Activated T-helper 2 cell treated with anti-CD3 and anti-CD28 coated beads, Interferon-gamma antibody, Interleukin-2, Interleukin-4, amounts not matched to agents 10 μg/mL and 5 μg/mL and 100 μg/mL, durations not matched to agents 14 hours and 24 hours and 36 hours (primary cell): ENCODE measurements at places on chromosomes 7 and 10. TPM values are rescaled to one million over a fixed set of nuclear protein-coding genes. Genes with fewer than 3 reads are reported as not detected.

The SLC16A12 gene
- total RNA-seq = not detected in 2 replicates

The MOGAT3 gene
- not detected in 2 replicates for total RNA-seq

The CNNM2 gene
- total RNA-seq = 7.2 and 7.5 TPM in 2 replicates

The SOSTDC1 gene
- total RNA-seq = not detected in 2 replicates

The ANKRD1 gene
- not detected in 2 replicates for total RNA-seq

The VAX1 gene
- not detected in 2 replicates for total RNA-seq

DNA sequence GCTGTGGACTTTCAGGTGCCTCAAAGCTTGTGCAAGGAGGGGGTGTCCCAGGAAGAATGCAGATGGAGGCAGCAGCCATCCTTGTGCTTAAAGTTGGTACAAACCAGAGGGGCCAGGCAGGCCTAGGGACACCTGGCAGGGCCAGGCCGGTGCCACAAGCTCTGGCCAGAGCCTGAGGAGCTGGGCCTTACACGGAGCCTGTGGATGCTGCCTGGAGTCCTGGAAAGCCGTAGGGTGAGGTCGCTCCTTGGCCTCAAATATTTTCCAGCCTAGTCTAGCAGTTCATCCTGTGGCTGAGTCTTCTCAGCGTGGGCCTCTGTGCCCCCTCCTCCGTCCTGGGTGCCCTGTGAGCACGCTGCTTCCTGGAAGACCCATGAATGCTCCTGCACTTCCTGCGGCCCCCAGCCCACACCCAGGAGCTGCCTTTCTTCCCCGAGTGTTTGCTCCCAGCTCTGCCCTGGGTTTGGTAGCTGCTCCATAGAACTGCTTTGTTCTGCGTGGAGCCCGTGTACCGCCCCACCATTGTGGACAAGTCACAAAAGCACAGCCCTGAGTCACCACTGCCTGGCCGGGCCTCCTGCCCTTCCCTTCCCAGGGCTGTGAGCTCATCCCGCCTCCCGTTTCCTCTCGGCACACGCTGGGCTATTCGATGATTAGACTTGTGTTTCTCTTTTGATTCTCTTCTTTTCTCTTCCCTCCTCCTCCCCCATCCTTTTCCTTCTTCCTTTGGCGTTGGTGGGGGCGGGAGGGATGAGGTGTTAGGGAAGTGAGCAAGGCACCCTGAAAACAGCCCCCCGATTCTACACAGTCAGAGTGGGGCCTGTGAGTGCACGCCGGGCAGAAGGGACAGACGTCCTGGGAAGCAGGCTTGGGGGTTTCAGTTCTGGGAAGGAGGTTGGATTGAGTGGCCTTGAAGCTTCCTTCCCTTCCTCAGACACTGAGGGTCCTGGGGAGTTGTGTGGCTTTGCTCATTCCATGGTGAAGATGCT is 73.2 kb upstream of the SHH start:
- no peaks in the 10 kb centered on the region for H3K36me3 ChIP-seq
- no peak overlapping the region for H3K27ac ChIP-seq
- H3K4me1 ChIP-seq = no peaks in the 10 kb centered on the region
- no peak overlapping the region for H3K4me3 ChIP-seq

- no peak overlapping the region for H3K4me3 ChIP-seq
- H3K36me3 ChIP-seq = peaks cover 4% of the 10 kb centered on the region
- H3K27me3 ChIP-seq = no peaks in the 10 kb centered on the region
These were observed 126.5 kb upstream of the VKORC1L1 start for GRCh38 chr7:65746398-65746669.

DNA sequence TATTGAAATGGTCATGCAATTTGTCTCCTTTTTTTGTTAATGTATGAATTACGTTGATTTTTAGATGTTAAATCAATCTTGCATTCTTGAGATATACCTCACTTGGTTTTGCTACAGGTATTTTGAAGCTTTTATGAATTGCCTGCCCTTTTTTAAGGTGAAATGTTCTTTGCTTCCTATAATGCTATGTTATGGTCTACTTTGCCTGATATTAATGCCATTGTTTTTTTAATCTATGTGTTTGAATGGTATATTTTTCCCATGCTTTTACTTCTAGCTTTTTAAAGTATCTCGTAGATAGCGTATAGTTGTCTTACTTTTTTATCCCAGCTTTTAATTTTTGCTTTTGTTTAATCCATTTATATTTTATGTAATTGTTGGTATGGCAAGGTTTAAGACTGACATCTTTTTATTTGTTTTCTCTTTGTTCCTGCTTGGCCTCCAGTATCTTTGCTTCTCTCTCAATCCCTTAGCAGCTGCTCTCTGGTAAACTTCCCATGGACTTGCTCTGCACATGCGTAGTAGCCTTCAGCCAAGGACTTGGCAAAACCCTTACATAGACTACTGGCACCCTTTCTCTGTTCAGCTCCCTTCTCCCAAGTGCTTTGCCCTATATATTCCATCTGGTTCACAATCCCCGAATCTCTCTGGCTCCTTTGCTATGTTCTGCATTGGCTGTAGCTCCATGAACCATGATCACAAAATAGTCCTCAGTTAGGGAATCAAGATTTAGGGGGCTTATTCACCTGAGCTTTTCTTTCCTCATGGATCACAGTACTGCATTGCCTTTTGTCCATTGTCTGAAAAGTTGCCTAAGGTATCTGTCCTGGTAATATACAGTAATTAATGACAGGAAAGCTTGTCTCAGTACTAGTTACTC is 8.4 kb downstream of the TRIM24 start:
- H3K4me1 ChIP-seq = peaks cover 23% of the 10 kb centered on the region
- H3K27ac ChIP-seq = no peak overlapping the region
- no peak overlapping the region for H3K4me3 ChIP-seq
- peaks cover 33% of the 10 kb centered on the region for H3K36me3 ChIP-seq
- no peak for DNase-seq

- H3K27me3 ChIP-seq = peaks cover 3% of the 10 kb centered on the region
- DNase-seq = no peak
- peaks cover 6% of the 10 kb centered on the region for H3K4me1 ChIP-seq
- no peaks in the 10 kb centered on the region for H3K36me3 ChIP-seq
- no peak overlapping the region for H3K27ac ChIP-seq
- no peak overlapping the region for H3K4me3 ChIP-seq
These were observed 101.6 kb downstream of the TES start for GRCh38 chr7:116311816-116312471.

DNA sequence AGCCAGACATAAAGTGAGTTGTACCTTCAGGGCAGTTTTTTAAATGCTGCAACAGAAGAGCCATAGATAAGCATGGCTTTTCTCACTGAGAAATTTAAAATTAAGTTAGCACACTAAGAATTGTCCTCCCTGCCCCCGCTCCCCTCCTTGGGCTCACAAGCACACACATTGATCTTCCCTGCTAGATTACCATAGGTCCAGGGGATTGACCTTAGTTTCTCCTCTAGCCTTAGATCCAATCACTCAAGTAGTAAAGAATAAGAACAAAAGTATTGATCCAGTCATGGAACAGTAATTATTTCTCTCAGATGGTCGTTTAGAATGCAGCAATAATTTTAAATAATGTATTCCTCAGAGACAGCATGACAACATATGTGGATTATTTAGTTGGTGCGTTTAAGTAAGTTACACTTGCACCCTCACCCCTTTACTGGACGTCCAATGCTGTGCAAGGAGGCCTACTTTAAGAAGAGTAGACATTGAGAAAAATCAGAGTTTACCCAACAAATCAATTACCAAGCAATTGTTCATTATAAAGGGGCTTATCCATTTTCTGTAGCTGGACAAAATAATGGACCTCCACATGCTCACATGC is 683.5 kb upstream of the GALNT17 start:
- no peaks in the 10 kb centered on the region for H3K27me3 ChIP-seq
- H3K27ac ChIP-seq = no peak overlapping the region
- no peak for DNase-seq
- H3K36me3 ChIP-seq = no peaks in the 10 kb centered on the region
- H3K4me3 ChIP-seq = no peak overlapping the region

GRCh38 chr10:26543567-26544306 is 105.6 kb downstream of the APBB1IP start:
- peak overlapping the region; percentile 63 for H3K27ac ChIP-seq
- no peak for DNase-seq
- H3K36me3 ChIP-seq = peaks cover 65% of the 10 kb centered on the region
- peaks cover 26% of the 10 kb centered on the region for H3K4me1 ChIP-seq
- no peaks in the 10 kb centered on the region for H3K27me3 ChIP-seq
- H3K4me3 ChIP-seq = no peak overlapping the region

- peaks cover 35% of the 10 kb centered on the region for H3K4me1 ChIP-seq
- peaks cover 68% of the 10 kb centered on the region for H3K36me3 ChIP-seq
- no peak overlapping the region for H3K4me3 ChIP-seq
- DNase-seq = no peak
- peak overlapping the region; percentile 58 for H3K27ac ChIP-seq
These were observed 4.4 kb downstream of the ZNF655 start for GRCh38 chr7:99562832-99563231.

DNA sequence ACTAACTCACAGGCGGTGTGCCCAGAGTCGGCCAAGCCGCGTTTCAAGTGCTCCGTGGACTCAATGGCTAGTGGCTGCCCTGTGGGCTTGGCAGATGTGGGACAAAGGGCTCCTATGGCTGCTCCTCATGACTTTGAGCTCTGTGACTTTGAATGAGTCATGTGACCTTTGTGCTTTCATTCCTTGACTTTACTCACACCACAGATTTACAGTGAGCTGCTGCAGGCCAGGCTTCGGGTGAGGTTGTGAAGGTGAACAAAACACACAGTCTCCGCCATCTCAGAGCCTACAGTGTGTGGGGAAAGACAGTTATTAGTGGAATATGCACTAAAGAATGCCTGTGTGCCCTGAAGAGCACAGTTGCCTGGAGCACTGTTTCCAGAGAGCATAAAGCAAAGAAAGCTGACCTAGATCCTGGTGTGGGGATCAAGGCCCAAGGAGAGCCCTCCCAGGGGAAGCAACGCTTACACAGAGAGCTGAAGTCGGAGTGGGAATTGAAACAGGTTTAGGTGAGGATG is 29.7 kb upstream of the PLEKHA1 start:
- peaks cover 5% of the 10 kb centered on the region for H3K27me3 ChIP-seq
- H3K4me3 ChIP-seq = no peak overlapping the region
- no peak for DNase-seq
- H3K27ac ChIP-seq = no peak overlapping the region
- peaks cover 5% of the 10 kb centered on the region for H3K4me1 ChIP-seq
- no peaks in the 10 kb centered on the region for H3K36me3 ChIP-seq

GRCh38 chr10:63253040-63253439 is 119.9 kb downstream of the NRBF2 start:
- H3K36me3 ChIP-seq = peaks cover 47% of the 10 kb centered on the region
- DNase-seq = no peak
- H3K27ac ChIP-seq = no peak overlapping the region
- no peak overlapping the region for H3K4me3 ChIP-seq
- peaks cover 29% of the 10 kb centered on the region for H3K4me1 ChIP-seq

DNA sequence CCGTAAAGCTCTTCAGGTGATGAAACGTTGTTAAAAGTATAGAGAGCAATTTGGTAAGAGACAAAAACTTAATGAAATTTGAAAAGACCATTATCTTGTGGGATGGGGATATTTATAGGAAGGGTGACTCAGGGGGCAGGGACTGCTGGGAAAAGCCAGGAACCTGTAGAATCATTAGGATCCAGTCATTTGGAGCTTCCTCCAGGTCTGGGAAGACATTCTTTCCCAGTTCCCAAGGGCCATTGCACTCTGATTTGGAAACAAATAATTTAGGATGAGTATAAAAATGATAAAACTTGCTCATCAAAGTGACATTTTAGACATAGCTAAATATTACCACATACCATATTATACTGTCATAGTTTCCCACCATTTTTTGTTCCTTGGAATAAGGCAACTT is 143.9 kb downstream of the PFKFB3 start:
- peak overlapping the region; percentile 44 for H3K27ac ChIP-seq
- no peaks in the 10 kb centered on the region for H3K27me3 ChIP-seq
- no peak for DNase-seq
- peaks cover 33% of the 10 kb centered on the region for H3K36me3 ChIP-seq
- H3K4me1 ChIP-seq = peaks cover 53% of the 10 kb centered on the region

GRCh38 chr10:114762811-114763210 is 58.8 kb upstream of the FHIP2A start:
- no peak overlapping the region for H3K27ac ChIP-seq
- no peak for DNase-seq
- peaks cover 45% of the 10 kb centered on the region for H3K27me3 ChIP-seq
- H3K4me3 ChIP-seq = no peak overlapping the region

- no peak overlapping the region for H3K4me3 ChIP-seq
- H3K27me3 ChIP-seq = no peaks in the 10 kb centered on the region
- DNase-seq = no peak
These were observed 24.3 kb downstream of the PDZD8 start for GRCh38 chr10:117350909-117351308.

DNA sequence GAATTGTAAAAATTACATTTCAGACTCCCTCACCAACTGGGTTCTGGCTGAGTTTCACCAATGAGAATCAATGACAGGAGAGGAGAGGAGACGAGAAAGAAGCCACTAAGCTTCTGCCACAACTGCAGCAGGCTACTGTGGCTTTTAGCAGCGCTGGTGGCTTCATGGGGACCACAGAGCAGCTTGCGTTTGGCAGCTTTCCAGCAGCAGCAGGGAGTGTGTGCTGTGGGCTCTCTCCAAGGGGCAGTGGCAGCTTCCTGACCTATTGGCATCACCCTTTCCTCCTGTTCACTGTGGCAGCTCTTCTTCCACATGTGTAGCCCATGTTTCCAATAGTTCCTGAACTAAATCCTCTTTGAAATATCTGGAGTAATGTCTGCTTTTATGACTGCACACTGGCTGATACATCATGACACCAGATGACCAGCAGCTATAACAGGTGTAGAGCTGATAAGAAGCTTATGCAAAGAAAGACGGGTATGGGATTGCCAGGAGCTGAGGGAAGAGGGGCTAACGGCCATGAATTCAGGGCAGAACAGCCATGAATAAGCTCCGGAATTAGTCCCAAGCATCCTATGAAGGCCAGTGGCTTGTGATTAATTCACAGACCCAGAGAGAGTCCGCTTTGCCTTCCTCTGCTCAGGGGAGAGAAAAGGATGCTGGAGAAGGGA is 46.8 kb downstream of the KCNH2 start:
- H3K36me3 ChIP-seq = no peaks in the 10 kb centered on the region
- H3K27ac ChIP-seq = no peak overlapping the region
- peaks cover 24% of the 10 kb centered on the region for H3K27me3 ChIP-seq
- no peaks in the 10 kb centered on the region for H3K4me1 ChIP-seq

DNA sequence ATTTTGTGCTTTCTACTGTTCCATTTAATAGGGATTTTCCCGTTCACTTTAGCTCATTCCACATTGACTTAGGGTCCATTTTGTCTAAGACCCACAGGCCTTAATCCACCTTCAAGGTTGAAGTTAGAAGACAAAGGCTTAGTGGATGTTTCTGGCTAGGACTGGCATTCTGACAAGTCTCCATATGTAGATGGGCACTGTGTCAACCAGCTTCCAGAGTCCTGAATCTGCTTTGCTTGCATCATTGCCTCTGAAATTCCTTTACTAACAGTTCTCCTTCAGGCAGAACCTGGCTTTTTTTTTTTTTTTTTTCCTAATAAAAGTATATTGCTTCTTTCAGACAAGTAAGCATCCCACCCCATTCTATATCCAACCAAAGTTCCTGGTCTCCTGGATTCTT is 69.6 kb upstream of the PDCD4 start:
- no peak overlapping the region for H3K4me3 ChIP-seq
- peak overlapping the region; percentile 84 for H3K27ac ChIP-seq
- H3K4me1 ChIP-seq = peaks cover 40% of the 10 kb centered on the region
- no peaks in the 10 kb centered on the region for H3K27me3 ChIP-seq
- H3K36me3 ChIP-seq = no peaks in the 10 kb centered on the region
- DNase-seq = no peak
